Fibroblast of skin of right biceps (primary cell): ENCODE measurements at places on chromosomes 4 and X.
A peak's percentile ranks its signal among the peaks of the same experiment; 100 is the strongest.

- DNase-seq, result no peak
These were observed 171.2 kb downstream of the THOC2 start for GRCh38 chrX:123561439-123562215.

GRCh38 chrX:9019151-9019550, 14.8 kb downstream of the FAM9B start:
- peak; percentile 45 for DNase-seq

DNA sequence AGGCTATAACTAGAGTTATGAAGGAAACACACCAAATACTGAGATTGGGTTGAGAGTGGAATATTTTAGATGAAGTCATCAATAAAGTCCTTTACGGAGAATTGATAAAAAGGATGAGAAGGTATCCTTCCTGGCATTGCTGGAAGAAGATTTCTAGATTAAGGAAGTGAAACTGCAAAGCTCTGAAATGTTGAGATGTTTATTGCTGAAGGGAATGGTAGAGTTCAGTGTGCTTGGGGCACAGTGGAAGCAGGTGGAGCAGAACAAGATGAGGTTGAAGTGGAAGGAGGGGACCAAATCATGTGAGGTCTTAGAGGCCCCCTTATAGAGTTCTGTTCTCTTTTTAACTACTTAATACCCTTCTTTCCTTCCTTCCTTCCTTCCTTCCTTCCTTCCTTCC, 848.5 kb downstream of the RAB28 start:
- no peak for DNase-seq

DNA sequence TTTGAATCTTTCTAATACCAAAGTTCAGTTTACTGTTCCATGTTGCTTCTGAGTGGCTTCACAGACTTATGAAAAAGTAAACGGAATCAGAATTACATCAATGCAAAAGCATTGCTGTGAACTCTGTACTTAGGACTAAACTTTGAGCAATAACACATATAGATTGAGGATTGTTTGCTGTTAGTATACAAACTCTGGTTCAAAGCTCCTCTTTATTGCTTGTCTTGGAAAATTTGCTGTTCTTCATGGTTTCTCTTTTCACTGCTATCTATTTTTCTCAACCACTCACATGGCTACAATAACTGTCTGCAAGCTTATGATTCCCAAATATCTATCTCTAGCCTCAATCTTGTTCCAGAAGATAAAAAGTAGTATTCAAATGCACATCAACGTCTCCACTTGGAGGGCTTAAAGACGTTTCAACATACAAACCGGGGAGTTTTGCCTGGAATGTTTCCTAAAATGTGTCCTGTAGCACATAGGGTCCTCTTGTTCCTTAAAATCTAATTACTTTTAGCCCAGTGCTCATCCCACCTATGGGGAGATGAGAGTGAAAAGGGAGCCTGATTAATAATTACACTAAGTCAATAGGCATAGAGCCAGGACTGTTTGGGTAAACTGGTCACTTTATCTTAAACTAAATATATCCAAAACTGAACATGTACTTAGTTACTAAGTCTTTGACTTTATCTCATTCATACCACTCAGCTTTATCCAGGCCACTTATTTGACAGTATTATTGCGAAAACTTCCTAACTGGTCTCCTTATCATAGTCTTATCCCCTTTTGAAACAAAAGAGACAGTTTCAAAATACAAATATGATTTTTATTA, 3.6 kb upstream of the AFP start:
- no peak for DNase-seq

DNA sequence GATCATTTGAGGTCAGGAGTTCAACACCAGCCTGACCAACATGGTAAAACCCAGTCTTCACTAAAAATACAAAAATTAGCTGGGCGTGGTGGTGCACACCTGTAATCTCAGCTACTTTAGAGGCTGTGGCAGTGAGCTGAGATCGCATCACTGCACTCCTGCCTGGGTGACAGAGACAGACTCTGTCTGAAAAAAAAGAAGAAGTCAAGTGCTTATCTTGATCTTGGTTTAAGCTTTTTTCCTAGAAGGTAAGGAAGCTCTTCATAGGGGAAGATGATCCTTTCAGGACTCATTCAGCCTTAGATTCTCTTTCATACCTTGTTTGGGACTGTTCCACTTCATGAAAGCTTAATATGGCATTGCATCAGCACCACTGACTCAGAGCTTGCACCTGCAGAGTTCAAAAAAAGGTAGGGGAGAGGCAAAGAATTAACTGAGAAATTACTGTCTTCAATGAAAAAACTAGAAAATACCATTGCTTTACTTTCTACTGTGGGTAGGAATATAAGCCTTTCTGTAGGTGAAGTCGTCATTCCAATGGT, 70.8 kb upstream of the EPGN start:
- no peak for DNase-seq

DNA sequence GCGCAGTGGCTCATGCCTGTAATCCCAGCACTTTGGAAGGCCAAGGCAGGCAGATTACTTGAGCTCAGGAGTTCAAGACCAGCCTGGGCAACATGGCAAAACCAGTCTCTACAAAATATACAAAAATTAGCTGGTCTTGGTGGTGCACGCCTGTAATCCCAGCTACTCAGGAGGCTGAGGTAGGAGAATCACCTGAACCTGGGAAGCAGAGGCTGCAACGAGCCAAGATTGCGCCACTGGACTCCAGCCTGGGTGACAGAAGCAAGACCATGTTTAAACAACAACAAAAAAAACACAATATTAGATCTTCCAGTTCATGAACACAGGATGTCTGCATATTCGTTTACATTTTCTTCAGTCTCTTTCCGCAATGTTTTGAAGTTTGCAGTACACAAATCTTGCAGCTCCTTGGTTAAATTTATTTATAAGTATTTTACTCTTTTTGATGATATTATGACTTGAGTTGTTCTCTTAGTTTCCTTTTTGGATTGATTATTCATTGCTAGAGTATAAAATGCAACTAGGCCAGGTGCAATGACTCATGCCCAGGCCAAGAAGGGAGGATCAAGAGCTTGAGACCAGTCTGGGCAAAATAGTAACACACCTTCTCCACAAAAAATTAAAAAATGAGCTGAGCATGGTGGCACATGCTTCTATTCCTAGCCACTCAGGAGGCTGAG, 30.4 kb upstream of the ABCG2 start:
- DNase-seq, result no peak

GRCh38 chrX:46168254-46168653, 377.0 kb downstream of the ZNF674 start:
- no peak for DNase-seq

DNA sequence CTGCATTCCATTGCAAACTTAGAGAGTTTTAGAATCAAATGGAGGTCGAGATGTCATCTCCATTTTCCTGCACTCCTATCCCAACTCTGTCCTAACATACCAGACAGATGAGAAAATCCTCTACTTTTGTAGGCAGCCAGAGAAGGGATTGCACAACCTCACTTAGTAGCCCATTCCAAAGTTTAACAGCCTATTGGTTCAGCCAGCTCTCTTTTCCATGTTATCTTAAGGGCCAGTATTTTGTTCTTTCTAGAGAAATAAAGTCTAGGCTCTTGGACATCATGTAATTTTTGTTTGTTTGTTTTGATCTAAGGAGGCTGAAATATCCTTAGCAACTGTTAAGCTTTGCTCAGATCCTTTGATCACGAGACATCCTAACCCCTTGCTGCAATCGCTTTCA, 173.0 kb downstream of the COX18 start:
- DNase-seq, result peak; percentile 77

DNA sequence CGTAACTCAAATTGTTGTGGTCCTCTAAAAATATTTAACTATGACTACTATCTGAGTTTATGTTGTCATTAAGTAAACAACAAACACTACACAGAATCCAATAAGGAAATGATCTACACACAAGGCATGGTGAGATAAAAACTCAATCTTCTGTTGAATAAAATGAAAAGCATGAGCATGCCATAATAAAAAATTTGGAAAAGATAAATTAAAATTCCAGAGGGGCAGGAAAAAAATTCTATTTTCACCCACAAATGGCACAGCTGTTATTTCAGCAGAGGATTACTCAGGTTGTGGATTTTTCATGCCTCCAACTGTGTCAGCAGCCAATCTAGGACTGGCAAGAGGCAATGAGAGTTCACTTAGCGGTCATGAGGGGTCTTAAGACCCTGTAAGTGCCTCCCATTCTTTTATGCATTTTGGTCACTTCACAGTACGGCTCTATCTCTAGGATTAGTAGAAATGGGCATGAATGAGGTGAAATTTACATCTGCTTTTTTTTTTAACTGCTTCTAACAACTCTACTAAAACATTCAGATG, 639.8 kb upstream of the DIPK2B start:
- no peak for DNase-seq

DNA sequence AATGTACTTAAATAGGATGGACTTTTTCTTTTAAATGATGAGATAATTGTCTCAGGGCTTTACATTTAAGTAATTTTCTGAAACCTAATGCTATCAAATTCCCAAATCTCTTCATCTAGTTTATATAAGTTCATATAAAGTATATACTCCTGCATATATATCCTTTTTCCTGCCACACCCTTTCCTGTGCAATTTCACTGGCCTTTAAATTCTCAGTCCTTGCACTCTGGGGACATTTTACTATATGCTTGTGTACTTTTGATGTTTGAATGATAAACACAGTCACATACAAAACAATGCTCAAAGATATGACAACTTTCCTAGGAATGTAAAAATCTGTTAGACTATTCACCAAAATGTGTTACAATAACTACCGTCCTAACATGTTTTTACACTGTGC, 60.1 kb downstream of the NDST4 start:
- DNase-seq, result no peak
